HEK293T (cell line): ENCODE measurements at places on chromosomes 11 and 22.

DNA sequence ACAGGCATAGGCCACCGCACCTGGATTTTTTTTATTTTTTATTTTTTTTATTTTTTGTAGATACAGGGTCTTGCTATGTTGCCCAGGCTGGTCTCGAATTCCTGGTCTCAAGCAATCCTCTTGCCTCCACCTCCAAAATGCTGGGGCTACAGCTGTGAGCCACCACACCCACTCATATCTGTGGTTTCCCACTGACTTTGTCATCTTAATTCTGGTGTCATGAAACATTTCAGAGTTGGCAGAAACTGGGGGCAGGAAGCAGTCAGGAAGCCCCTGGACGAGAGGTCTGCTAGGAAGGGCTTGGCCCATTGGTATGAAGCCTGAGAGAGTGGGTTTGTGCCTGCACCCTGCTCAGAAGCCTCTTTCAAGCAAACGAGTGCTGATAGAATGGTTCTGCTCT lies 49.1 kb downstream of the COMMD9 start:
- DNase-seq = no peak

- DNase-seq = no peak
Observed at GRCh38 chr11:60813324-60813723, 28.2 kb downstream of the MS4A10 start.

GRCh38 chr22:46079093-46079860 lies 71.0 kb upstream of the PPARA start:
- DNase-seq = no peak

DNA sequence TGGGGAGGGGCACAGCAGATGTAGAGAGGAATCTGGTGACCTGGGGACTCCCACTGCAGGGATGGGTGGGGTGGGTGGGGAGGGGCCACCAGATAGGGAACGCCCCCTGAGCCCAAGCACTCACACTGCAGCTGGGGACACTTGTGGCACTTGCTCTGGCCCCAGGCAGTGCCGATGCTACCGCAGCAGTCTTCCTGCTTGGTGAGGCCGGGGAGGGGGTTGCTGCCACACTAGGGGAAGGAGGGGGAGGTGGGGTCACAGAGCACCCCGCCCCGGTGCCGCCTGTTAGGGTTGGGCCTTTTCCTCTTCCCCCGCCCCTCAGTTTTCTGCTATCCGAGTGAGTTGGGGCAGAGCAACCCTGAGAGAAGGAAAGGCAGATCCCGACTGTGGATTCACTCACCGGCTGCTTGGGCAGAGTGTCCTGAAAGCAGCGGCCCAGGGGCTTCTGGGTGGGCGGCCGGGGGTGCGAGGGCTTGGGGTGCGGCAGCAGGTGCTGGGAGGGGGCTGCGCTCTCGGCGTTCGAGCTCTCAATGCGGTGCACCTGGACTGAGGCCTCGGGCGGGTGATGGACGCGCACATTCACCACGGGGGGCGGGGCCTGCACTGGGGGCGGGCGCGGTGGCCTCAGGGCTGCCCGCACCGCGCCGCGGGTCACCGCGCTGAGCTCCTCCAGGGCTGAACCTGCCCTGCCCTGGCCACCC lies 4.7 kb downstream of the LTBP3 start:
- DNase-seq = no peak
